T-cell (primary cell): ENCODE measurements at places on chromosomes 5 and 9.

GRCh38 chr5:95923918-95924544, 37.6 kb downstream of the ELL2 start:
- no peak for DNase-seq

DNA sequence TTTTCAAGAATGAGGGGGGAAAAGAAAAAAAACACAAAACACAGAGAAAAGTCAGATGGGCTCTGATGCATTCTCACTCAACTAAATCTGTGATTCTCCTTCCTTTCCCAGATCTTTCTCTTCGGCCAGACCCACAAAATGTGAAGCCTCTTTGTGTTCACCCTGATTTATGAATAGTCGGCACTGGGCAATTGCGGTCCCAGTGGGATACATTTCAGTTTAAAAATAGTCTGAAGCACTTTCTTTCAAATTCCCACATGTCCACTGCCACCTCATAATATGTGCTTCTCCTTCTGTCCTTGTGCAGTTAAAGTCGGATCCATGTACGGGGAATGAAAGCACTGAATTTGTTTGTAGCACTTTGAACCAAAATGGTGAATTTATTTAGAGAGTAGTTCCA, 995.4 kb upstream of the WWC1 start:
- DNase-seq: no peak

GRCh38 chr5:175805256-175806011, 65.9 kb upstream of the CPLX2 start:
- DNase-seq: no peak

- no peak for DNase-seq
Measured at GRCh38 chr9:10134266-10134665, 478.5 kb downstream of the PTPRD start.

DNA sequence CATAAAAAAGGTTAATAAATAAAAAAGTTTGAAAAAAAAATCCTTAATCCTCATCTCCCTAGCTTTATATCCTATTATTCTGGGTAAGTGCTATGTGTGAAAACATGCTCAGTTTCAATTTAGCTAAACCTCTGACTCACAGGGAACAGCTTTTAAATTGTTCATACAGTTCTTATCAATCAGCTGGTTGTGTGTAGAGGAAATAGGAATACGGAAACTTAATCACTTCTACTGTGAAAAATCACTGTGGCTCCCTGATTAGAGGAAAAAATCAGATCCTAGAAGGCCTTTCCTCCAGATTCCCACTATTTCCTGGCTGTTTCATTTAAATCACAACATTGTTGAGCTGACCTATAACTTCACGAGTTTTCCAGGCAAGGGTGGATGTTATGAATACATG, 120.5 kb downstream of the MARCHF3 start:
- no peak for DNase-seq
